DMS79 treated with DMSO at 0.1 percent for 48 hours (cell line): ENCODE measurements at places on chromosomes 5 and 9.
A peak's percentile ranks its signal among the peaks of the same experiment; 100 is the strongest.

GRCh38 chr9:556199-556598 lies 285.3 kb upstream of the DMRT1 start:
- DNase-seq = no peak

GRCh38 chr5:158880483-158881001 lies 219.2 kb downstream of the EBF1 start:
- no peak for DNase-seq

GRCh38 chr9:33498387-33498786 lies 24.7 kb upstream of the NOL6 start:
- no peak for DNase-seq

- peak; percentile 71 for DNase-seq
Observed at GRCh38 chr5:155735388-155735787, 591.6 kb upstream of the SGCD start.

- DNase-seq = no peak
Observed at GRCh38 chr5:126055348-126055729, 367.9 kb upstream of the GRAMD2B start.

DNA sequence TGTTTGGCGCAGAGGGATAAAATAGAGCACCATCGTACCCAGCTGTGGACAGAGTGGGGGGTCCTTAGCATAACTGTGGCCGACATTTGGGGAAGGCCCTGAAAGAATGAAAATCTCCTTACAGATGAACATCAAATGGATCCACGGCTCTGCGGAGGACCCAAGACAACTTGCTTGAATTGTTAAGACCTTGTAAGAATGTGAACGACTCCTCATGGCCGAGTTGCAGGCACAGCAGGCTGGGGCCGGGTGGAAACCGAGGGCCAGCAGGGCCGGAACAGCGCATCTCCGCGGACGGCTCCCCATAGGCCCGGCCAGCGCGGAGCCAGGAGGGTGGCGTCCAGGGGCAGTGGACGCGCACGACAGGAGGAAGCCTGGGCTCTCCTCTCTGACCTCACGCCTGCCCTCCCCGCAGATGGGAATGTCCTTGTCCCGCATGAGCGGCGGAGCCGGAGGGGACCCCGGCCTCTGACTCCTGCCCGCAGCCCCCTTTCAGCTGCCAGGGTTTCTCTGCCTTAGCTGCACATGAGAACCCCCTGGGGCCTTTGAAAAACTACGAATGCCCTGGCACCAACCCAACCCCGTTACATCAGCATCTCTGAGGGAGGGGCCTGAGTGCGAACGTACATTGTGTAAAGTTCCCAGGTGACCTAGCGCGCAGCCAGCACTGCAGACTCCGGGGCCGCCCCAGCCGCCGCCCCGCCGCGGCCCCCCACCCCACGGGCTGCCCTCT lies 36.2 kb upstream of the PTCH1 start:
- no peak for DNase-seq

DNA sequence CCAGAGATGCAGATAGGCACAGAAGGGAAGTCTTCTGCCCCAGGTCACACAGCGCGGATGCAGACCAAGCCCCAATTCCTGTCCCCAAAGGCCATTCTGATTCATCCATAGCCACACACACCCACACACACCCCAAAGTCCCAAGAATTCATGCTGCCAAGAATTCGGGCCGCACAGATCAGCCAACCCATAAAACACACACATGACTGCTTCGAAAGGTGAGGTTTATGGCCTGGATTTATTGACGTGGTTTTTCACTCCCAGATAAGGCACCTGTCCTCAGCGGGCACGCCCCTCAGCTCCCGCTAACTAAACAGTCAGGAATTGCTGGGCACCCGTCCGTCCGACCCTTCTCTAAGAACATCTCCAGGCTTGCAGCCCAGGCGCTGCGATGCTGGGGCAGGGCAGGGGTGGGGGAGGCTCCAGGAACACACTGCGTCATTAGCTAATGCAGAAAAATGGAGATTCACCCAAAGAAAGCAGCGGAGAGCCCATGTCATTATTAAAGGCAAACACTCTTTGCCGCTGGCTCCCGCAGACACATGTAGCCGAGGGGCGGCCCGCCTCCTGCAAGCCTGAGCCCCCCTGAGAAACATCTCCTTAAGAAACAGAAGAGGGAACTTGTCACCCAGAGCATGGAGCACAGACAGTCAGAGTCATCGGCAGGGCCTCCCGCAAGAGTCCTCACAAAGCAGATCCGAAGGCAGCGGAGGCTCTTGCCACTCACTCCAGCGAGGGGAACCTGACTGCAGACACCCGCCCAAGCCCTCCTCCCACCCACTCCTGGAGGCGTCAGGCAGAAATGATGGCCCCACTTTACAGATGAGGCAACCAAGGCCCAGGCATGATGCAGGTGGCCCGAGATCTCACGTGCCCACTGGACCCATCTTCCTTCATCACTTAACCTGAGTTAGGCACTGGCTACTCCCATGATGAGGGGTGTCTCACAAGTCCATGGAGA lies 19.9 kb downstream of the VAV2 start:
- no peak for DNase-seq

GRCh38 chr5:53882676-53883031 lies 322.2 kb downstream of the NDUFS4 start:
- DNase-seq = no peak

DNA sequence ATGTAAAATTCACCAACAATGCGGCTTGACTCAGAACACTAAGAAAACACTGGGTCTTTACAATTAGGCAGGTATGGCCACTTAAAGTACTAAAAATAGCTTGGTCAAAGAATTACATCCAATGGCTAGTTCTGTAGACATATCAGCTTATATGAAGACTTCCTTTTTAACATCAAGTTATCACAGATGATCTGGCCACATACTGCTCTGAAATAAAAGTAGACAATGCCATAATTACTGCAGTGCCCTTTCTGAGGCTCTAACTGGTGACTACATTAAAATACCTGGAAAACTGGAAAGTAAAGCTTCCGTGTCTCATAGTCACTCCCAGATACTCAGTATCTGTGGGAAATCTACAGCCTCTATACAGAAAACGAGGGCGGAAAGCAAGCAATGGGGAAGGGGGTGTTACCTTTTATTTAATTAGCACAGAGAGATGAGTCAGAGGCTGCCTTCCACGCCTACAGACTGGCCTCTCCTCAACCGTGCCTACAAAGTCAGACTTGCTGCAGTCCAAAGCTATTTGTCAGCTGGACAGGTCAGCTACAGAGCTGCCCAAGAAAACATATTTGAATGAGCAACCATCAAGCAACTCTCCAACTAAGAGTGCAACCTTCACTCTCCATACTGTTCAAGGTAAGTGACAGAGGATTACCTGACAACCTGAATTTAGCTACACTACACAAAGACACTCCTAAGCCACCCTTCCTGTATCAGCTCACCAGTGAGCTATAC lies 8.7 kb downstream of the SERINC5 start:
- no peak for DNase-seq

DNA sequence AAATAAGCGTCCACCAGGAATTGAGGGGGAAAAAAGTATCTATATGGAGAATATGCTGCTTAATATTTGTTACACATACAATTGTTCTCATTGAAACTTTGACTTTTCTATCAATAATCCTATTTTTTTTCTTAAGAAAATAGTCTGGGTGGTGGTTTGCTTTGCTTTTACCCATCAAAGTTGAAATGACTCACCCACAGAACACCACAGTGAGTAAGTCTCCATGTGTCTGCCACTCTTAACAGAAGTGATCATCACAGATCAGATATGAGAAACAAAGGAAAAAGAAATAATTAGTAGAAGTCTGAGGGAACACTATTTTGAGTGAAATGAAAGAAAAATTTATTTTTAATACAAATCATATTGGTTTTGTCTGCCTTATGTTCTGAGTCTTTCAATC lies 742.8 kb downstream of the CDH9 start:
- no peak for DNase-seq

GRCh38 chr5:67200809-67201562 lies 4.4 kb upstream of the CD180 start:
- no peak for DNase-seq

- DNase-seq = no peak
Observed at GRCh38 chr5:164376843-164377242, 871.4 kb downstream of the MAT2B start.

GRCh38 chr9:34552606-34552981 lies 29.8 kb upstream of the ENHO start:
- no peak for DNase-seq

- no peak for DNase-seq
Observed at GRCh38 chr5:116436674-116437350, 137.8 kb downstream of the SEMA6A start.

GRCh38 chr5:179889885-179890284 lies 17.8 kb downstream of the TBC1D9B start:
- no peak for DNase-seq

GRCh38 chr9:38046661-38047300 lies 22.2 kb downstream of the SHB start:
- DNase-seq = peak; percentile 53

DNA sequence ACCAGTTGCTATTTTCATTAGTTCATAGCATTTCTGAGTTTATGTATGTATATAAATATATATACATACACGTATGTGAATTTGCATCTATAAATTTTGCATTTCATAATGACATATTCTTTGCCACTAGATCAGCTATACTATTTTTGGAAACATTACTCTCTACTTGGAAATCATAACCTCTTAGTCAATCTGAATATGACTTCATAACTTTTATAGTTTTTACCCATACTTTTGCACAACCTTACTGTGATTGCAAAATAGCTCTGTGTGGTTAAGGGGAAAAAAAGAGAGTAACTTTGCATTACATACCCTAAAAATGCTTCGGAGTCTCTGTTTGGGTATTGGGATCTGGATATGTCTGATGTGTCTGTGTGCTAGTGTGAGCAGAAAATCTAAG lies 44.9 kb upstream of the ADAMTSL1 start:
- no peak for DNase-seq

DNA sequence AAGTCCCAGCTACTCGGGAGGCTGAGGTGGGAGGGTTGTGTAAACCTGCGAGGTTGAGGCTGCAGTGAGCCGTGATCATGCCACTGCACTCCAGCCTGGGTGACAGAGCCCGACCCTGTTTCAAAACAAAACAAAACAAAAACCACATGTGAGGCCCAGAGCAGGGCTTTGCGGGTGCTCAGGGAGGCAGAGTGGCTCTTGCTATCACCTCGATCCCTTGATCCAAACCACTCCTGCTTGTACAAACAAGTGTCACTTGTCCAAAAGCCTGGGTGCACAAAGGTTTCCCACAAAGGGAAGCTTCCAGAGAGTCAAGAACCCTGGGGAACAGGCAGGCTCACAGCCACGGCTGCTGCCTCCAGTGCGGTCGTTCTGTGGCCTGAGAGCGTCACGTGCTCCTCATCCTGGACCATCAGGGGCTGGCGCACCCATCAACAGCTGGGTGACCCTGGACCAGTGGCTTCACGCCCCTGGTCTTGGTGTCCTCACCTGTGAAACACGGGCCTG lies 162.7 kb downstream of the C9orf50 start:
- DNase-seq = peak; percentile 79

- DNase-seq = no peak
Observed at GRCh38 chr9:110801426-110801825, 132.8 kb downstream of the MUSK start.

- DNase-seq = no peak
Observed at GRCh38 chr5:131769336-131769735, 27.5 kb downstream of the FNIP1 start.

- DNase-seq = no peak
Observed at GRCh38 chr5:166767858-166768257, 1523.6 kb upstream of the WWC1 start.

DNA sequence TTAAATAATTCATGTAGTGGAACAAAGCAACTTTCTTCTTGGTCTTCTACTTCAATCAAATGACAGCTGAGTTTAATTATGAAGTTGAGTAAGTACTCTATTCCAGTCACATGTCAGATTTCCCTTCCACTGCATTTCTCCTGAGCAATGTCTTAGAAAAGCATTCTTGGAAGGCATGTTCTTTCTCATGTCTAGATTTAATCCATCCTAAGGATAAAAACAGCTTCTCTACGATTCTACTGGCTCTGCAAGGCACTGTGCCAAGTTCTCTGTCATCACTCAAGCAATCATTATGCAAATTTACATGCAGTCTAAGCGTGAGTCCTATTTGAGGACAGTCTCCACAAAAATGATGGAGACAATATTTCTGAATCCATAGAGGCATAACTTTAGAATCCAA lies 142.4 kb downstream of the YIPF5 start:
- peak; percentile 43 for DNase-seq

DNA sequence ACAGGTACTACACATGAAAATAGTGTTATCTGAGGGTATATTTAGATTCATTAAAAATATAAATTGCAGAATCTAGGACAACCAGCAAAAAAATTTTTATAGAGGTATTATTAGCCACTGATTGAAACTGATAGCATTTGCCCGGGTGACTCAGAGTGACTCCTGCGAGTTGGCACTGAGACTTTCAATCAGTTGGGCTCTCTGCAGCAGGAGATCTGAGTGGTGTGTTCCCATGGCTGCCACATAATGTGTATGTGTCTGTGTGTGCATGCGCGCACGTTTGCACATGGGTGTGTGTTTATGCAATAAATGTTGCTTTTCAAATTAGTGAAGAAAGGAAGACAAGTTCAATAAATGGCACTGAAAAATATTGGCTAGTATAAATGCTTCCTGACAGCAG lies 100.1 kb upstream of the MRPS30 start:
- no peak for DNase-seq

GRCh38 chr5:84688566-84688965 lies 303.9 kb upstream of the EDIL3 start:
- DNase-seq = no peak

DNA sequence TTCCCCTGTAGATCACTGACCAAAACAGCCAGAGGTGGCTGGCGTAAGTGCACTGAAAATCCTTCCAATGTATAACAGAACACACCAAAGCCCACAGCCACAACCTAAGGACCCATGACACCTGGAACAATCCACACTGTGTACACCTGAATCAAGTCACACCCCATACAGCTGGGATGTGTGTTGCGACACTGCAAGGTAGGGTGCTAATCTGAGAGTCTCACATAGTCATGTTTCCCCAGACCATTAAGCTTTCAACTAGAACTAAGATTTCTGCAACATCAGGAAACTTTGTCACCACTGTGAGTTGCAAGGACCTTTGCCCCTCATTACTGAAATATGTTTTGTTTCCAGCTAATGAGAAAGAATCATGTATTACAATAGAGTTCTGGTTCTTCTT lies 59.4 kb downstream of the MED27 start:
- DNase-seq = no peak

GRCh38 chr5:141475625-141476131 lies at the start of gene PCDHGC3:
TSS of gene PCDHGC3 (plus strand) at chr5:141475966. CDS start at chr5:141476117, 151 bp downstream.
- peak; percentile 76 for DNase-seq
